RKO (cell line): ENCODE measurements at places on chromosomes 12 and 14.

DNA sequence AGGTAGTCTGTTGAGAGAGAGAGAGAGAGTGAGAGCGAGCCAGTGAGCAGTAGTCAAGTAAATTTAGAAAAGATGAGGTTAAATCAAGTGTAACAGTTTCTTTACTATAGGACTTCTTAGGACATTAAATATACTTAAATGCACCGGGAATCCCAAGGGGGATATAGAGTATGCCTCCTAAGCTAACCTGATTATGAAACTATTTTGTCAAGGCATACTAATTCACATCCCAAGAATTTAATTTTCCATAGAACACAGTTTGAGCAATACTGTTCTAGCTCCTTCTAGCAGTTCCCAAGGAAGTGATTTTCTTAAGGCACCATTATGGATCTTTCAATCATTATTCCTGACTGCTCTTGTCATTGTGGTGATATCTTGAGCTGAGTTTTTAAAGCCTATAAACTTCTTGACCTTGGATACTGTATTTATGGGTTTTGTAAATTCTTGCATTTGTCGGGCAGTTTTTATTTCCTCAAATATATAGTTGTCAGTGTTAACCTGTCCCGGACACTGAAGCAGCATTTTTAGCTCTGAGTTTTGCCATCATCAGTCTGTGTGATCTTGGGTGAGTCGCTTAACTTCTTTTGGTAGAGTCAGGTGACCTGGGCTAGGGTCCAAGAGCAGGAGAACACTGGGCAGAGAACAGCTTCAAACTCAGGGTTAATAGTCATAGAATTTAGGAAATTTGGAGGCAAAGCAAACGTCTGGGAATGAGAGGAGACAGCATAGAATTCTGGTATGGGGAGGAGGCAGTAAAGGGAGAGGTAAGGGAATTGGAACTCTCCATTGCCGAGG lies 196.5 kb upstream of the FRMD6 start:
- DNase-seq, result no peak

GRCh38 chr12:109510196-109510595 lies 32.8 kb downstream of the UBE3B start:
- no peak for DNase-seq

GRCh38 chr12:111219440-111219839 lies 149.5 kb downstream of the PHETA1 start:
- no peak for DNase-seq

DNA sequence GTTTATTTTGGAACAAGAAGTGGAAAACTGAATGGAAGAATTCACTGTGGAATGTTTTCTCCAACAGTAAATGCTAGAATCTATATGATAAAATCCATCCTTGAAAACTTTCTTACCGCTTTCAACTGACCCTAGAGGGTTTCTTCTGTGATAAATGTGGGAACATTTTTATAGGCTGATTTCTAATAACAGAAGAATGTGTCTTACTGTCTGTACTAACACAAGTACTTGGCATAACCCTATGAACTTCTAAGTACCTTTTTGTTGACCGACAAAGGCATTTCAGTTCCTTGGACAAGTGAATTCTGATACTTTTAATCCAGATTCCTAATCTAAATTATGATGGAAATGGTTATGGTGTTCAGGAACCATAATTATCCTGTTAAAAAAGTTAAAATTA lies 1109.7 kb upstream of the FLRT2 start:
- DNase-seq, result no peak

GRCh38 chr14:92696366-92696765 lies 52.1 kb downstream of the LGMN start:
- DNase-seq, result no peak

DNA sequence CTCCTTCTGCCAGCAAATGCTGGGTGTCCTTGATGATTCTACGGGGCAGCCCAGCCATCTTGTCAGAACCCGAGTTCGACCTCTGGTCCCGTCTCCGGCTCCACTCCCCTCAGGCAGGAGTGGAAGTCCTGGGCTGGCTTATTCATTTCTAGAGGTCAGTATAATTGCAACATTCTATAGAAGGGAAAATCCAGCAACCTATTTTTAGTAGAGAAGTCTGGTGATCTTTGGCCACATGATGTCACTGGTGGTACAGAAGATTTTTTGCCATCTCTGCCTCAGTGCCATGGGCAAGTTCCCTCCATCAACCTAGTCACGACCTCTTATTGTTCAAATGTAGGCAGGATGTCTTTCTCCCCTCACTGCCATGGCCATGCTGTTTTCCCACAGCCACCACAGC lies 22.4 kb downstream of the OR10G2 start:
- no peak for DNase-seq

- DNase-seq, result no peak
Measured at GRCh38 chr14:45658917-45659299, 405.9 kb upstream of the MIS18BP1 start.

DNA sequence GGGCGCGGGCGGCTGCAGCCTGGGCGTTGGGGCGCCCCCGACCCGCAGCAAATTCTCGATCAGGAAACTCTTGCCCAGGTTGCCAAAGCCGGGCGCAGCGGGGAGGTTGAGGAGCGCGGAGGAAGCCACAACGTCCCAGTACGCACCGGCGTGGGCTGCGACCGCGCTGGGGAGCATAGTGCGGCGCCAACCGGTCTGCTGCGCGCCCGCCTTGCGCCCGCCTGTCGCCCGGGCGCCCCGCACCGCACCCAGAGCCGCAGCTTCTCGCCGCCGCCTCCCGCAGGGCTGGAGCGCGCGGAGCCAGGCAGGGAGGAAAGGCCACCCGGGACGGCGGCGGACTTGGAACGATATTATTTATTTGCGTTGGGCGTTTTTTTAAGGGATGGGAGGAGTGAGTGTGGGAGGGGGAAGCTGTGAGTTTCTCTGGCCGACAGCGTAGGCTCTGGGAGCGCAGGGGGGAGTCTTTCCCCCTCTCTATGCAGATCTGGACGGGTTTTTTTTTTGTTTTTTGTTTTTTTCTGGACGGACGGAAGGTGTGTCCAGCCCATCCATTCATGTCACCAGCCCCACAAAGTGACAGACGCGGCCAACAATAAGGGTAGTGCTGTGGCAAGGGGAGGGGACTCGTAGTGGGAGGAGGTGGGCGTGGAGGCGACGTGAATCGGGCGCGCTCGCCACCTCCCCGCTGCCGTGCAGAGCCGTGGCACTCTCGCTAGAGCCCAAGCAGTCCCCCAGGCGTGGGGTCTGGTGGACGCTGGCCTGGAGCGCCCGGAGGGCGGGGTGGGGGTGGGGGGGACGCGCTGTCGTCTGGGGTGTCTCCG lies at the start of gene DBX2:
Gene DBX2 (minus strand): TSS at position 349 of the 821 bp plus-strand sequence. CDS start 172 bp downstream, at position 177.
- no peak for DNase-seq

- DNase-seq, result no peak
Measured at GRCh38 chr14:54639611-54640010, 72.7 kb downstream of the SAMD4A start.

DNA sequence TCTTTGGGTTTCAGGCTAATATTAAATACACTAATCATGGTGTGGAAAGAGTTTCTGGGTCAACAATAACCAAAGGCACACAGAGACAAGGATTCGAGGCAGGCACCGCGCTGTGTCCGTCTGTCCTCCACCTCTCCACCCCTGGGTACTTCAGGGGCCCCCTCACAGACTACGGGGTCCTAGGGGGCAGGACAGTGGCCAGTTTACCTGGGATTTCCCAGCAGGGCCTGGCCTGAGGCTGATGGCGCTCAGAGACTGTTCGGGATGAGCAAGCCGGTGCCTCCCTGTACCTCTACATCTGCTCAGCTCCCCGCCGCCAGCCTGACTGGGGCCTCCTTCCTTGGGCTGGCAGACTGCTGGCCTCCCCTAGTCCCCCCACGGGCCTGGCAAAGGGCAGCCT lies 18.1 kb upstream of the EIF5 start:
- no peak for DNase-seq

DNA sequence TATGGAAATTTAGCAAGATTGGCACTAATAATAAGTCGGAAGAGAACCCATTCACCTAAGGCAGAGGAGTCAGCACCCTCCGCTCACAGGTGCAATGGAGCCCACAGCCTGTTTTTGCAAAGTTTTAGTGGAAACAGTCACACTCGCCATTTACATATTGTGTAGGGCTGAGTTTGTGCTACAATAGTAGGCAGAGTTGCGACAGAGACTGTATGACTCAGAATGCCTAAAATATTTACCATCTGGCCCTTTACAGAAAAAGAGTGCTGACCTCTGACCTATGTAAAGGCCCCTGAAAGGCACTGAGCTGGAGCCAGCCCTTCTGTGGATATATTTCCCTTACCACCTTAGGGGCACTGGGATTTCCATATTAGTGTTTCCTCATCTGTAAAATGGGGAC lies 79.0 kb downstream of the PRIMA1 start:
- no peak for DNase-seq

DNA sequence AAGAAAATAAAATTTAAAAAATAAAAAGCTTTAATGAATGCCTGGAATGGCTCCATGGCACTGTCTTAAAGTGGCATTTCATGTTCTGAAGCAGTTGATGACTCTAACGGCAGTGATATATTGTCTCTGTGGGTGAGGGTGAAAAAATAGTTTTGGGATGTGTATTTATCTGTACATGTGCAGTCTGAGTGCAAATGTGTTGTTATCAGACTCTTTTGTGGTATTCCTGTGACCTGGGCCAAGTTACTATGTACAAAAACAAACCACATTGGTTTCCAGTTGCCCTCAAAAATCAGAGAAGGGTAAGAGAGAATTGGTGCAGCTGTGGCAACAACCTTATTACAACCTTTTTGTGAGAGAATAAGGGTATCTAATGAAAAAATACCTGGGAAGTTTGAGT lies 81.7 kb upstream of the CCDC91 start:
- no peak for DNase-seq

- no peak for DNase-seq
Measured at GRCh38 chr12:20801035-20801434, 9.5 kb upstream of the SLCO1B3 start.

DNA sequence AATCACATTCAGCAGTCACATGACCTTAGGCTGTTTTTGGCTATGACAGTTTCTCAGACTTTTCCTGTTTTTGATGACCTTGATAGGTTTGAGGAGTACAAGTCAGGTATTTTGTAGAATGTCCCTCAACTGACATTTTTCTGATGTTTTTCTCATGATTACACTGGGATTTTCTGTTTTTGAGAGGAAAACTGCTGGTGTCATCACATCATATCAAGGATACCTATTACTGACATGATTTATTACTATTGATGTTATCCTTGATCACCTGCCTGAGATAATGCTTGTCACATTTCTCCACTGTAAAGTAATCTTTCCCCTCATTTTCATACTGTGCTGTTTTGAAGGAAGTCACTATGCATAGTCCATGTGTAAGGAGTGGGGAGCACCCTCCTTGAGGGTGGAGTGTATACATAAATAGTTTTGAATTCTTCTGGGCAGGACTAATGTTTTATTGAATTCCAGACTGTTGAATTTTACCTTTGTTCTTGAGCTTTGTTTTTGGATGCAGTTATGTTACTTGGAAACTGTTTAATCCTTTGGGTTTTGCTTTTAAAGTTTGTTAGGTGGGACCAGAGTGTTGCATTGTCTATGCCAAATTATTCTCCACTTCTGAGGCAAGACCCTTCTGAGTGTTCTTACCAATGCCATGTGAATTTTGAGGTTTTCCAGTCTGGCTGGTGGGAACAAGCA lies 444.5 kb upstream of the FAR2 start:
- DNase-seq, result no peak
